ENCODE measurements at places on chromosomes 6 and 20.

DNA sequence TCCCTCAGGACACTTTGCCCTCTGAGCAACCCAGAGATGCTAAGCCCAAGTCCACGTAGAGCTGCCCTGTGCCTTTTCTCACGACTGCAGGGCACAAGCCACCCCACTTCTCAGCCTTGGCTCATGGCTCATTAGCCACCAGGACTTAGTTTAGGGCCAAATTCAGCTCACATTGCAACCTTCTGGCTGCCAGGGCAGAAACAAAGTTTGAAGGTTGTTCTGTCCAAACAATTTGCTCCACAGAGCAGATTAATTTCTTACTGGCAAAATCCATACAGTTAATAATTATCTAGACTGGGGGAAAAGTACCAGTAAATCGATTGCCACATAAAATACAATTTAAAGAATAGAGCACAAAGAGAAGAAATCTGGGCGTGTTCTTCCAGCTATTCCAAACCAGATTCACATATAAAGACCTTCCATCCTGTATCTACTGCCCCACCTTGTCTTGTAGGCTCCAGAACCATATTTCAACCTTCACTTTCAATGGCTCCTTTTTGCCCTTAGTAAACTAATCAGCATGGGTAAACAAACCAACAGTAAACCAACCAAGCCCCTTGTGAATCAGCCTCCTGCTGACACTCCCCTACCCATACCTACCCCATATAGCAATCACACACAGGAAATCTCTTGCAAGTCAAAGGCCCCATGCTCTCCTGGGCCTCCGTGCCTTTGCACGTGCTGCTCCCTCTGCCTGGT is 101.9 kb downstream of the QRSL1 start:
- H3K4me1 ChIP-seq: no peaks in the 10 kb centered on the region
- no peak for DNase-seq
- H3K27me3 ChIP-seq: no peaks in the 10 kb centered on the region
- H3K36me3 ChIP-seq: no peaks in the 10 kb centered on the region
- H3K4me3 ChIP-seq: no peak overlapping the region
- no peak overlapping the region for H3K27ac ChIP-seq

- H3K27ac ChIP-seq: no peak overlapping the region
- no peak overlapping the region for H3K4me3 ChIP-seq
- H3K4me1 ChIP-seq: no peaks in the 10 kb centered on the region
- no peak for DNase-seq
- no peaks in the 10 kb centered on the region for H3K27me3 ChIP-seq
These were observed 77.5 kb upstream of the BEND3 start for GRCh38 chr6:107192830-107193229.

GRCh38 chr20:49729780-49730179 is 16.1 kb upstream of the B4GALT5 start:
- H3K27ac ChIP-seq: no peak overlapping the region
- H3K27me3 ChIP-seq: no peaks in the 10 kb centered on the region
- H3K36me3 ChIP-seq: no peaks in the 10 kb centered on the region
- H3K4me1 ChIP-seq: peaks cover 22% of the 10 kb centered on the region
- no peak for DNase-seq

DNA sequence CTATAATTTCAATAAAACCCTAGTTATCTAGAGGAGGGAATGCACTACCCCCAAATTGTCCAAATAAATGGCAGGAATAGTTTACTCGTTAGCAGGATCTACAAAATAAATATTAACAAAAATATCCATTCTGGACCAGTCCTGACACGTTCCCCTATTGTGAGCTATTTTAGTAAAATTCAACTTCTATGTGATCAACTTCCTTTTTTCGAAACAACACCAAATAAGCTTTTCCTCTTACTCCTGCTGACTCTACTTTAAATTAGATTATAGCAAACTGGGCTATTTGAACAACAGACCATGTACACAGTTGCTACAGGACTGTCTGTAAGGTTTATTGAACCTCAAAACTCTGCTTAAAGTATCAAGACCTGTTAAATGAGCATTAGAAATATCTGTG is 154.3 kb downstream of the IPCEF1 start:
- H3K27me3 ChIP-seq: no peaks in the 10 kb centered on the region
- DNase-seq: no peak
- H3K27ac ChIP-seq: no peak overlapping the region
- no peaks in the 10 kb centered on the region for H3K4me1 ChIP-seq
- H3K4me3 ChIP-seq: no peak overlapping the region

GRCh38 chr6:125802943-125803377 is 12.2 kb downstream of the NCOA7 start:
- H3K27me3 ChIP-seq: no peaks in the 10 kb centered on the region
- no peak for DNase-seq
- H3K36me3 ChIP-seq: peaks cover 7% of the 10 kb centered on the region
- no peak overlapping the region for H3K27ac ChIP-seq

DNA sequence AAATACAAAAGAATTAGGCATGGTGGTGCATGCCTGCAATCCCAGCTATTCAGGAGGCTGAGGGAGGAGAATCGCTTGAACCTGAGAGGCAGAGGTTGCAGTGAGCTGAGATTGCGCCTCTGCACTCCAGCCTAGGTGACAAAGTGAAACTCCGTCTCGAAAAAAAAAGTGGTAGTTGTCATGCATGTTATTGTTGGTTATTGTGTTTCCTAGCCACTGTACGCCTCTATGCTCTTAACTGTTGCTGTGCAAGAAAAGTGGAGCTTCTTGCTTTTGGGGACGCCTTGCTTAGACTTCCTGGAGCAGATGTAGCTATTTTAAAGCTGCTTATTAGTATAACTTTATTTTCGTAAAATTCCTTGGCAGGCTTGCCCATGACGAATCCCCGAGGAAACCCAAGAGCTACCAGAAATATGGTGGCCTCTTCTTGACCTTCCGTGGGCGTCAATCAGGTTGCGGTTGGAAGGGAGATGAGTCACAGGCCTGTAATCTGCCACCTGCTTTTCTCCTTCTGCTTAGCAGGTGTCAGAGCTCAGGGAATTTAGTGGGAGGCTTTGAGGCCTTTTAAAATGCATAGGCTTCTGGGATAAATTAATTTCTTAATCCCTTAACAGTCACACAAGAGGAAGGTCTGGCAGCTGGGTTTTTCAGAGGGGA is 17.3 kb downstream of the GABRR2 start:
- no peaks in the 10 kb centered on the region for H3K36me3 ChIP-seq
- peaks cover 16% of the 10 kb centered on the region for H3K4me1 ChIP-seq
- peak overlapping the region; percentile 69 for H3K27ac ChIP-seq
- H3K27me3 ChIP-seq: no peaks in the 10 kb centered on the region
- H3K4me3 ChIP-seq: peak overlapping the region; percentile 17

- no peaks in the 10 kb centered on the region for H3K27me3 ChIP-seq
- no peak overlapping the region for H3K27ac ChIP-seq
- no peak for DNase-seq
- H3K36me3 ChIP-seq: no peaks in the 10 kb centered on the region
These were observed 73.0 kb downstream of the FARS2 start for GRCh38 chr6:5334341-5334740.

GRCh38 chr6:53142810-53143209 is 5.8 kb downstream of the GCM1 start:
- no peaks in the 10 kb centered on the region for H3K36me3 ChIP-seq
- DNase-seq: no peak
- H3K27me3 ChIP-seq: no peaks in the 10 kb centered on the region
- no peak overlapping the region for H3K27ac ChIP-seq
- no peak overlapping the region for H3K4me3 ChIP-seq
- H3K4me1 ChIP-seq: no peaks in the 10 kb centered on the region

- no peak for DNase-seq
- no peaks in the 10 kb centered on the region for H3K36me3 ChIP-seq
- H3K4me3 ChIP-seq: peak overlapping the region; percentile 84
- peaks cover 6% of the 10 kb centered on the region for H3K4me1 ChIP-seq
- H3K27me3 ChIP-seq: no peaks in the 10 kb centered on the region
These were observed 654 bp downstream of the FAM8A1 start for GRCh38 chr6:17600527-17601385.

All from esophagus squamous epithelium (tissue), 5 donors.